ENCODE measurements at places on chromosomes 13 and 19.

DNA sequence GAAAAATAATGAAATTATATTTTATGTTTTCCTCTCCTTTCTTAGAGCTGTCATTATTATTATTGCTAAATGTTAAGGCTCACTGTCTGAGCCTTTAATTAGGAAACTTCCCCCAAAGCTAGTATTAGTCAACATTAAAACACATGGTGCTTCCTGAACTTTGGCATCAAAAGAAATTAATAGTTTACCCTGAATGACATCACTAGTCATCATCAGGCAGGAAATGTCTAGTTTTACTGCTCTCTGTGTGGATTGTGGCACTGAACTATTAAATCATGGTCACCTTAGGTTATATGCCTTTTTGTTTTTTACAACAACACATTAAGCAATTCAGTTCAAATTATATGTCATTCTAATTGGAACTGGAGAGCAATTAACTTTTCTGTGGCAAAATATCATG is 595.5 kb downstream of the SLITRK1 start:
- no peak for DNase-seq

DNA sequence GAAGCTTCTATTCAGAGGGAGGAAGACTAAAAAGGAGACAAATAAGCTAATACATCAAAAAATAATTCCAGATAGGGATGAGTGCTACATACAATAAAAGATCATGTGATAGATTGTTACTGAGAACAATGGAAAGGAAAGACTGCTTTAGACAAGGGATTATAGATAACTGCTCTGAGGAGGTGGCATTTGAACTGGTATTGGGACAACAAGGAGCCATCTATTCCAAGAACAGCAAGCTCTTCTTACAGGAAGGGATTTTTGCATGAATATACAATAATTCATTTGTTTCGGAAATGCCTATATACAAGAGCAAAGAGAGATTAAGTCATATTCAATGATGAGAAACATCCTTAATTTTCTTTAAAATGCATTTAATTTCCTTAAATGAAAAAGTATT is 540.5 kb upstream of the KLF12 start:
- no peak for DNase-seq

DNA sequence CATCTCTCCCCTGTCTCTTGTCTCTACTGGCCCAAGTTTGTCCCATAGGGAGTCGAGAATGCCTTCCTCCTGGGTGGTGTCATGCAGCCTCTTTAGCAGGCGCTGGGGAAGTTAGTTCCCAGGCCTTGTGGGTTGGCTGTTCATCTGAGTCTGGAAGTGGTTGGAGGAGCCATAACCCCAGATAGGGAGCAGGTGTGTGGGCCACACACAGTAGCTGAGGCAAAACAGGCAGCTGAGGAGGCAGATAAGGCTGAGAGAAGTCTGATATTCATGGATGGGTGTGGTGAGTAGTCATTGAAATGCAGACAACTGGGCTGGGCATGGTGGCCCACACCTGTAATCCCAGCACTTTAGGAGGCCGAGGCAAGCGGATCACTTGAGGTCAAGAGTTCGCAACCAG is 40.9 kb upstream of the KPNA3 start:
- no peak for DNase-seq

- no peak for DNase-seq
Observed at GRCh38 chr19:35261356-35262100, 7.2 kb upstream of the USF2 start.

DNA sequence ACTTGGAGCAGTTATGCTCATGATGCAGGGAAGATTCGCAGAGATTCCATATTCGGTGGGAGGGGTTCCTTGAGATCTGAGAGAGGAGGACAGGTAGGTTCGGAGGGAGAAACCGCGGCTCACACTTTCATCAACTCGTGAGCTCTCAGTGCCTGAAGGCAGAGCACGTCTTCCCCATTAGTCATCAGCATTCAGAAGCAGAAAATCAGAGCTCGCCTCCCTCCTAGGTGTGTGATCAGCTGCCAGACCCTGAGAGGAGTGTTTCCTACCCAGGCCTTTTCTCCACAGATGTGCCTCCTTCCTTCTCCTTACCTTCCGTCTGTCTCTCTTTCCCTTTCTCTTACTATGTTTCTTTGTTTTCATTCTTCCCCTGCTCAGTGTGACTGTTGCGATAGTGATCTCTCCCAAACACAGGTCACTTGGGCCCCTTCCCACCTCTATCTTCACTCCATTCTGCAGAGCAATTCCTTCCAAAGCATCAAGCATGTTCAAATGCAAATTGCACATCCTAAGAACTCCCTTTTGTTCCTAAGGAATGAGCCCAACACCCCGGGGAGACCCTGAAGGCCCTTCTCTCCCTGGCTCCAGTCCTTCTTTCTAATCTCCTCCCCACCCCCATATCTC is 389.5 kb downstream of the UQCRFS1 start:
- DNase-seq: no peak

DNA sequence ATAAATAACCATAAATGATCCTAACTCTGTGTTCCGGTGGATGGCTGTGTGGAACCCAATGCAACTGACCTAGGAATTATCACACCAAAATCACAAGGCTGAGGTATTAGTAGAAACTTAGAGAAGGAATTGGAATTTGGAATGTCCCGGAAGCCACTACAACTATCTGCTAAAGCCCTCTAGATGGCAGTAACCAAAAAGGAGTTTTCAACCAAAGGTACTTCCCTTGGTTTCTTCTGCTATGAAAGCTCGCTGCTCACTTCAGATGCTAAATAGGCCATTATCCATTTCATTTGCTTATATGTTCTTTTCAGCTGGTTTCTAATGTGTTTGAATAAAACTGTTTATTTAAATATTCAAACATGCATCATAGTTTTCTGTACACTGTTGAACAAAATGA is 1589.1 kb upstream of the SPRY2 start:
- DNase-seq: no peak

DNA sequence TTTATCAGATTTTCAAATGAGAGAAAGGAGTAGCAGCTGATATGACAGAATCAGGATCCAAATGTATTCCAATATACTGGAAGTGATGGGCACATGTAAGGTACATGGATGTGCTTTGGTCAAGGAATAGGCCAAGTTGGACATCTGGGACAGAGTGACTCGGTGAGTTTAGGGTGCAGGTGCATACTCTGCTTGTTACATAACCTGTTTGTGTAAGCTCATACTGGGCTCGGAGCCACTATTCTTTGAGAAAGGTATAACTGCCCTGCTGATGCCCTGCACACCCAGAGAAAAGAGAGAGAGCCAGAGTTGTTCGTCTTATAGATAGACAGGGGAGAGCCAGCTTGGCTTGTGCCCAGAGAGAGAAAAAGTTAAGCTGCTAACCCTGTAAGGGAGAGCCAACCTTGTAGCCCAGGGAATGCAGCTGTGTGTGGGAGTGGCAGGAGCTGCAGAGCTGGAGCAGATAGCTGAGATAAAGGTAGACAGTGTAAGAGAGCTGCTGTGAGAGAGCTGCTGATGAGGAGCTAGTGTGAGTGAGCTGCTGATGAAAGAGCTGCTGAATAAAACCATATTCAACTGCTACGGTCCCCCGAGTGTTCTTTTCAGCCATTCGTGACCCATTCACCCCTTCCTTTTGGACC is 40.7 kb upstream of the N4BP2L1 start:
- no peak for DNase-seq

- no peak for DNase-seq
Observed at GRCh38 chr13:63307228-63307627, 1891.6 kb upstream of the PCDH20 start.

DNA sequence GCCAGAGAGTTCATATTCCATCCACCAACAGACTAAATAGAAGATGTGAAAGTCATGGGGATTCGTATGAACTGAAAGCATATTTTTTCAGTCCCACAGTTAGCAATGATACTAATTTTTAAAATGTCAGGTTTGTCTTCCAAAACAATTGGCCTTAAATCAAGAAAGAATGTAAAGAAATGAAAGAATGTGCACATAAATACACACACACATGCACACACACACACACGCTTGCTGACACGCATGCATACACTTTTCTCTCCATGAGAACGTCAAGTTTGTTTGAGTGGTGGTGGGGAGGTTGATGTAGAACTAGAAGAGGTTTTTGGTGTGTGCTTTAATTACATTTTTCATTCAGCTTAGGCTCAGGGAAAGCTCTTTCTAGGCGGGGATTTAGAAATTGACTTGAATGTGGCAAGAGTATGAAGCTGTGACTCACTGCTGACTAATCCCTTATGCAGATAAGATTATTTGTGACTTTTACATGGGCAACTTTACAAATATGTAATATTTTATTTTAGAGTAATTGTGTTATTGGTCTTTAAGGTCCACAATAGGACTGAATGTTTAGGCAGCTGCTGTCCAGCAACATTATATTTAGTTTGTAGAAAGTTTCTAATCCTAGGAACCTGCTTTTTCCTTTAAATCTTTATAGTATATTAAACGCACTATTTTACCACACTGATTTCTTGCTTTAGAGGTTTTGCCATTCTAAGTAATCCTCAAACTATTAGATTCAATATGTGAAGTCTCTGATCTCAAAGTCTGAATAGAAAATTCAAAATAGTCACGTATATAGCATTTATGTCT is 18.8 kb downstream of the FLT1 start:
- DNase-seq: no peak

DNA sequence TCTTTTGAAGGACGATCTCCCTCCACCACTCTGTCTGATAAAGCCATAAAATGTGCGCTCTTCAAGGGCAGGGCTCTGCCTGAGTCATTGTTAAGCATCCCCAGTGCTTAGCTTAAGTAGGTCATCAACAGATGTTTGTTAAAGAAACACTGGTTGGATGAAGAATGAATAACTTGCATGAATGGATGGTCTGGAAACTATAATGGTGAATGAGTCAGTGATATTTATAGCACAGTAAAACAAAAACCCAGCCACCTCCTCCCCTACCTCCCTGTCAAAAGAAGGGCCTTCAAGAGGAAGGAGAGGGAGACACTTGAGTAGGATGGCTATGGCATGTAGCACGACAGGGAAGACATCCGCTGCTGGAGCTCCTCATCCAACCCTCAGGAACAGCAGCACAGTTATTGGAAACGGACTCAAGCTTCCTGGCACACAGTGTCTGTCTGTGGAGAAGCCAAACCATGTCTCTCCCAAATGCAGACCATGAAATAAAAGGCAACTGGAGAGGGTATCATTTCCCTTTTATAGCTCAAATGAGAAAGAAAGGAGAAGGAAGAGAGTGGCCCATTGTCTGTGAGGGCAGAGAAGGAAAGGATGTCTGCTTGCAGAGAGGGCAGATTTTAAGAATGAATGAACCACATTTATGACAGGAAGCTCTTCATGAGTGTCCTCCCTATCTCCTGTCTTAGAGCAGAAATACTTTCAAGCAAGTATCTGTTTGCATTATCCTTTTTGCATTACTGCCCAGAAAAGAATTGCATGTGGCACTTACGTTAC is 183.5 kb upstream of the UBL3 start:
- DNase-seq: no peak
